ENCODE measurements at places on chromosomes 1 and 21. TPM values are rescaled to one million over a fixed set of nuclear protein-coding genes. Genes with fewer than 3 reads are reported as not detected.

Gene RGS4
- total RNA-seq, result 5.0 TPM

Gene HES3
- not detected for total RNA-seq

Gene PADI1
- total RNA-seq, result not detected

Gene SHISA4
- 176 TPM for total RNA-seq

GRCh38 chr1:17995480-17995879 is 112.1 kb upstream of the IGSF21 start:
- H3K27me3 ChIP-seq, result no peaks in the 10 kb centered on the region
- no peak overlapping the region for H3K27ac ChIP-seq
- H3K4me3 ChIP-seq, result no peak overlapping the region
- DNase-seq, result no peak
- no peaks in the 10 kb centered on the region for H3K4me1 ChIP-seq

Data from right atrium auricular region (tissue), 2 donors.